Stimulated activated naive B cell treated with anti-CD40 and anti-IgM and Interleukin-4, amounts not matched to agents 10 μg/mL and 1 μg/mL and 100 μg/mL, for 72 hours (primary cell): ENCODE measurements at places on chromosomes 5 and 9.

DNA sequence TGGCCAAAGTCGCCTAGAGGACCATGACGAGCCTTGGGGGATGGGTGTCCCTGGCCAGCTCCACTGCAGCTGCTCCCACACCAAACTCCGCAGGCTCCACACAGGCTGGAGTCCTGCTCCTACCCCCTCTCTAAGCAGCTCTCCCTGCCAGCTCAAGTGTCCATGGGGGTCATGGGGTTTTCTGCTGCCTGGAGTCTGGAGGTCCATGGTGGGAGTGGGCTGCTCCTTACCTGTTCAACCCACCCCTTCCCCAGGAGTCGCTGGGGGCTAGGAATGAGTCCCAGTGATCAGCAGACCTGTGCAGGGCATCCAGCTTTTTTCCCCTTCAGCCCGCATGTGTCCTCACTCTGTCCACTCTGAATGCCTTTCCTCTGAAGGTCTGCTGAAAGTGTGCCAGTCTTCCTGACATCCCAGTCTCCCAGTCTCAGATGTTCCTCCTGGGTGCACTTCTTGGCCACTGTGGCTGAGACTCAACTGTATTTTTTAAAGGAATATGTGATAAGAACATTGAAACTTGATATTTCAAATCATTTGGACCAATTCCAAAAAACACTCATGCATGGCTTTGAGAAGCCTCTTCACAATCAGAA is 261.3 kb upstream of the ANKH start:
- no peak for DNase-seq

- DNase-seq = no peak
Measured at GRCh38 chr9:3032898-3033297, 189.0 kb upstream of the PUM3 start.

- no peak for DNase-seq
Measured at GRCh38 chr5:23648656-23649055, 141.2 kb downstream of the PRDM9 start.

GRCh38 chr5:116032991-116033390 is 719 bp downstream of the ARL14EPL start:
- DNase-seq = no peak

DNA sequence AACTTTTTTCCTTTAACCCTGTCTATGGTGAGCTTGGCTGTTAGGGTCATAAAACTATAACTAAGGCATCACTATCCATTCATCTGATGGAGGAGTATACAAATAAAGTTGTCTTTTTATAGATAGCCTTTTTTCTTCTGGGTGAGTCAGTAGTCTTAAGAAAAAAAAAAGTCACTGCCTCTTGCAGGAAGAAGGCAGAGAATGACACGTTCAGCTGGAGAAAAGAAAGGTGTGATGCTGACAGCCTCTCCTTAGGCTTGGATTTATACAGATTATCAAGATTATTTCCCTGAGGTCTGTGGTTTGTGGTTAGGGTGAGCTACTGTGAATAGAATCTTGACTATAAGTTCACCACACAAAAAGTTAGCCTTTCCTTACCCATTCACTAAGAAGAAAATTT is 23.0 kb downstream of the EPB41L4B start:
- DNase-seq = no peak

GRCh38 chr5:150585781-150586341 is 54.6 kb upstream of the SYNPO start:
- no peak for DNase-seq

DNA sequence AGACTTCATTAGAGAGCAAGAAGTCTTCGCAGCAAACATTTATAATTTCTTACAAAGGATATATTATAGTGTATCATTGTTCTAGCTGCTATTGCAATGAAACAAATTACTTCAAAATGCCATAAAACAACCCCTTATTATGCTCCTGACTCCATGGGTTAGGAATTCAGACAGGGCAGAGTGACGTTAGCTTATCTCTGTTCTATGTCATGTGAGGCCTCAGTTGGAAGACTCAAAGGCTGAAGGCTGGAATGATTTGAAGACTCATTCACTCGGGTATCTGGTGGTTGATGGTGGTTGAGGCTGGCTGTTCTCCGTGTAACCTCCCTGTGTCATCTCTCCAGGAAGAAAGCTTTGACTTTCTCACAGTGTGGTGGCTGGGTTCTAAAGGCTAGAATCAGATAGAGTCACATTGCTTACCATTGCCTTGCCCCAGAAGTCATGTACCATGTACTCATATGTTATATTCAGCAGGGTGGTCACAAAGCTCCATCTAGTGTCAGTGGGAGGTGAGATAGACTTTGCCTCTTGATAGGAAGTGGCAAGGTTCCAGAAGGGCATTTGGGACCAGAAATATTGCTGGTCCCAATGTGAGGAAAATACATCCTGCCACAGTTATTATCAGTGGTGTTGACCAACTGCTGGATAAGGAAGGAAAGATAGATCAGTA is 226.9 kb downstream of the TMEM38B start:
- no peak for DNase-seq
